SJCRH30 (cell line): ENCODE measurements at places on chromosomes 5 and 9.
A peak's percentile ranks its signal among the peaks of the same experiment; 100 is the strongest.

- no peak for DNase-seq
These were observed 27.9 kb downstream of the CD274 start for GRCh38 chr9:5478206-5478605.

DNA sequence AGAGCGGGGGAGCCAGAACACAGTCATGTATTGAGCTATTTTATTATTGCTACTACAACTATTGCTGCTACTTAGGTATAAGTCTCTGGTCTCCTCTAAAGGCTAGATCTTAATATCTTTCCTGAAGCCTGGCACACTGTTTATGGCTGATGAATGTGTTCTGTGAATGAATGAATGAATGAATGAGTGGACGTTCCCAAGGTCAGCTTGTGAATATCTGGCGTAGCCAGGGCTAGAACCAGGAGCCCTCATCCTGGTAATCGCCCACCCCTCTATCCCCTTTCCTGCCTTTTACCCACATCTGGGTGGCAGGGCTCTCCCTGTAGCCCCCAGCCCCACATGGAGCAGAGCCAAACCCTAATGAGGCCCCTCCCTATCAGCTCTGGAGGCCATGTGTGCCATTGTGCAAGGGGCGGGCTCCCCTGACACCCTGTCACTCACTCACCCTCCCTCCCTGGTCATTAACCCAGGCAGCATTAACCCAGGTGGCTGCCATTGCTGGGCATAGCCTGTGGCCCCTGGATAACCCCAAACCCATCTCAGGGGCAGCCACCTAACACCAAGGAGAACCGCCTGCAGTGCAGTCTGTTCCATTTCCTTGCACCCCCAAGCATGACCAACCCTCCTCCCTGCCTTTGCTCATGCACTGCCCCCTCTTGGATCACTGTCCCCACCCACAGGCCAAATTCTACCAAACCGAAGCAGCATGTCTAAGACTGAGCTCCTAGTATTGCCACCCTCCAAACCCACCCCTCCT lies 2.0 kb upstream of the AKNA start:
- DNase-seq: no peak

DNA sequence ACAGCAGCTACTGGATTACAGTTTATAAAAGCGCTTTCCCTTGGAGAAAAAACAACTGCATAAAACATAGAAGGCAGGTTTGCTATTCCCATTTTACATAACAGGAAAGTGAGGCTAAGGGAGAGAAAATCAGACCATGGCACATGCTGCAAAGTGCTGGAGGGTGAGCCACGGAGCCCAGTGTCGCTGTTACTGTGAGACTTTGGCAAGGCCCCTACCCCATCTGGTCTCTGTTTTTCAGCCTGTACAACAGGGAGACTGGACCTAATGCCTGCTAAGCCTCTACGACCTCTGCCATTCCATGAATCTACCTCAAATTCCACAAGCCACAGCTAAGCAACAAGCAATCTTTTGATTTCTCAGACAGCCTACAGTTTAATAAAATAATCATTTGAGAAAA lies 139.2 kb downstream of the GABBR2 start:
- no peak for DNase-seq

- no peak for DNase-seq
These were observed 3.0 kb downstream of the NKX2-5 start for GRCh38 chr5:173231996-173232498.

GRCh38 chr9:84368601-84369000 lies 28.0 kb upstream of the SLC28A3 start:
- no peak for DNase-seq

DNA sequence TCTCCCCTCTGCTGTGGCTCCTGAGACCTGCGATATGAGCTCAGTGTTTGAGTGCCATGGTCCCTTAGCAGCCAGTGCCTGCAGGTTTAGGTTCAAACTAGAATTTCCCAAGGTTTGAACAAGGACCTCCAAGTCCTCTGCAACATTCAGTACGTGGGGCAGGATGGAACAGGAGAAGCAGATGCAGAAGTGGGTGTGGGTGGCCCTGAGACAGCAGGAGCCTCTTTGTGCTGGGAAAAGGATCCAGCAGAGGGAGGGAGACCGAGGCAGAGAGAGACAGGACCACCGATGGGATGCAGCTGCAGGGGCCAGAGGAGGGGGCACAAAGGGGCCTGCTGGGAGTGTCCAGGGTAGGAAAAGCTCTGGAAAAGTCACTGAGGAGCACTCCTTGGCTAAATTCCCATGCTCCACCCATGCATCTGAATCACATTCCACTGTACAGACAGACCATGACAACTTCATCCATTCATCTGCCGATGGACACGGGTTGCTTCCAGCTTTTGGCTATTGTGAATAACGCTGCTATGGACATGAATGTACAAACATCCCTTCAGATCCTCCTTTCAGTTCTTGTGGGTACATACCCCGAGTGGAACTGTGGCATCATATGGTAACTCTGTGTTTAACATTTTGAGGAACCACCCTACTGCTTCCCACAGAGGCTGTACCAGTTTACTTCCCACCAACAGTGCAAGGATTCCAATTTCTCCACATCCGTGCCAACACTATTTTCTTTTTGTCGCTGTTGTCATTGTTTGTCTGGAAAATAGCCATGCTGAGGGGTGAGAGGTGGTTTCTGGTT lies 26.7 kb upstream of the SUSD3 start:
- DNase-seq: no peak

GRCh38 chr5:28862137-28862859 lies 1823.9 kb upstream of the CDH9 start:
- peak; percentile 1 for DNase-seq

- no peak for DNase-seq
These were observed 1080.5 kb upstream of the DMAC1 start for GRCh38 chr9:8880060-8880459.

DNA sequence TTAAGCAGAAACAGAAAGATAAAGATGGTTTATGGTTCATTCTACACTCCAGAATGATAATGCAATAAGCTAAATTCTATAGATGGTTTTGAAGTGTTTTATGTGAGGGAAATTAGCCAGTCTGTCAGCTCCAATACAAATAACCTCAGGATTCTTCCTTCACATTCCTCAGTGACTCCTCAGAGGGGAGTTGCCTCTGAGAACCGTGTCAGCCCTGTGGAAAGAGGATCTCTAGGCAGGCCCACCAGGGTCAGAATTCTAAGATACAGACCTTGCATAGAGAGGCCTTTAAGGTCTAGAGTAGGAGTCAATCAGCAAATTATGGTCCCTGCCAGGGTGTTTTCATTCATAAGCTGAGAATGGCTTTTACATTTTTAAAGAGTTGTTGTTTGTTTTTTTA lies 26.6 kb downstream of the RUSC2 start:
- peak; percentile 32 for DNase-seq

- DNase-seq: peak; percentile 93
These were observed 30.5 kb upstream of the ZSWIM6 start for GRCh38 chr5:61301341-61302199.

DNA sequence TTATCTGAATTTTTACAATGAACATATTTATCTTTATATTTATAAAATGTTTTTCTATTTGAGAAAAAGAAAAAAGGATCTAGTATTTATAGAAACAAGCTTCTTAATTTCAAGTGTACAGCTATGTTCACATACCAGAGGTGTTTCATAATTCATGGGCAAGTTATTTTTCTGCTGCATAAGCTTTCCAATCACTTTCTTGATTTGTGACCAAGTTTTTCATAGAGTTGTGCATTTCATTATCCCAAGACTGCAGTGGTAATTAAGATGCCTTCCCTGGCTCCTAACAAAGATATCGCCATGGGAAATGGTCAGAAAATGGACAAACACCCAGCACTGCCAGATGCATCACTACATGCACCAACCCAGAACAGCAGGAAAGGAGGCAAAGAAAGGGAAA lies 124.6 kb downstream of the GNAQ start:
- DNase-seq: no peak

DNA sequence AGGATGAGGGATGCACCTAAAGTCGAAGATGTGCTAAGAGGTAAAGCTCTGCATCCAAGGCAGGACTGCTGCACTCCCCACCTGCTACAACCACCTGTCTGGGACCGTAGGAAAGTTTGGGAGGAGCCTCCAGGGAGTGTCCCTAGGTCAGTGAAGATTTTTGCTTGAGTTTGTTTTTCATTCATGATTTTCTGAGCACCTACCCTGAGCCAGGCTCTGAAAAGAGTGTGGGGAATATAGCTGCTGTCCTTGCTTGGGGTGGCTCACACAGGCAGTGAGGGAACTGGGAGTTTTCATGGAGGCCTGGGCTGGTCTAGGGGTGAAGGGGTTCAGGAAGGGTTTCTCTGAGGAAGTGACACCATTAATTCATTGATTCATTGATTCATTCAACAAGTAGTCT lies 48.9 kb downstream of the SAR1B start:
- DNase-seq: no peak

GRCh38 chr5:92543201-92543600 lies 1037.8 kb downstream of the NR2F1-AS1 start:
- no peak for DNase-seq

DNA sequence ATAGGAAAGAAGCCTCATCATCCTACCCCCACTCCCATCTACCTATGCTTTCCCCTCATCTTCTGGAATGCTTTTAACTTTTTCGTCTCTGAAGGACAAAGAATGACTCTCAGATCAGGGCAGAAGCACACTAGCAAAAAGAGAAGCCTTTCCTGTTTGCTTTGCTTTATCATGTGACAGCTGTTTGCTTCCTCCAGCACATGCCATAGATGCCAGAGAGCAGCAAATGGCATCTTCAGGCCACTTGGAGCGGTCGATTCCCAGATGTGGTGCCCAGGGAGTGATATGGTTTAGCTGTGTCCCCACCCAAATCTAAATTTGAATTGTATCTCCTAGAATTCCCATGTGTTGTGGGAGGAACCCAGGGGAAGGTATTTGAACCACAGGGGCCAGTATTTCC lies 294.8 kb downstream of the GADD45G start:
- peak; percentile 50 for DNase-seq

GRCh38 chr5:142356716-142357468 lies 32.1 kb upstream of the SPRY4 start:
- DNase-seq: peak; percentile 90

DNA sequence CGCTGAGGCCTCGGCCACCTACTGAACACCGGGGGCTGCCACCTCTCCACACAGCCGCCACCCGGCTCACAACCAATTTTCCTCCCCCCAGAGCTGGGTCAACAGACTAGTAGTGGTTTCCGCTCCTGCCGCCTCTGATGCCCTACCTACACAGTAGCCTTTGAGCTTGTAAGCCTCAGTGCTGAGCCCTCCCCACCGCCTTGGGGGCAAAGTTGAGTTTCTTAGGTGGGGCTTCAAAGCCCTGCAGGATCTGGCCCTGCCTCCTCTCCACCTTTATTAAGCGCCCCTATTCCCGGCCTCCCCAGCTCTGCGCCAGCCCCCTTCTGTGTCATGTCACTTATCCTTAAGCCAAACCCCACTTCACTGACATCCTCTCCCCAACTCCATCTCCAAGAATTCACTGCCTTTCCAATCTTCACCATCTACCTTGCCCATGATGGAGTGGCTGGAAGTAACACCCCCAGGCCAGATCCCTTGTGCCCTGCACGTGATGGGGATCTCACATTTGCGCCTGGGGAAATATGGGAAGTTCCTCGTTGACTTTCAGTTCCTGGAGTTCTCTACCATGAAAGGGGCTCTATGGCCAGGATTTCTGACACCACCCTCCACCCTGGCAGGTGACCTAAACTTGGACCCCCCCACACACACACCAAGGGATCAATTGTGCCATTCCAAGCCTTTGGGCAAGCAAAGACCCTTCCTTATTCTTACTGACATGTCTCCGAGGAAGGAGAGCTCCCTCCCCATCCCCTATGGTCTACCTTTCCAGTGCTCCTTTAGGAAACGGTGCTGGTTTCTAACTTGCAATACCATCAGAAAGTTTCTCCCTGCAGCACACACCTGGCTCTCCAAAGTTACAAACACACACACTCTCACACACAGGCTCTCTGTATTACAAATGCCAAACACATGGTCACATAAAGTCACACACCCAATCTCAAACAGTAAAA lies 2.7 kb upstream of the CNTFR start:
- no peak for DNase-seq

DNA sequence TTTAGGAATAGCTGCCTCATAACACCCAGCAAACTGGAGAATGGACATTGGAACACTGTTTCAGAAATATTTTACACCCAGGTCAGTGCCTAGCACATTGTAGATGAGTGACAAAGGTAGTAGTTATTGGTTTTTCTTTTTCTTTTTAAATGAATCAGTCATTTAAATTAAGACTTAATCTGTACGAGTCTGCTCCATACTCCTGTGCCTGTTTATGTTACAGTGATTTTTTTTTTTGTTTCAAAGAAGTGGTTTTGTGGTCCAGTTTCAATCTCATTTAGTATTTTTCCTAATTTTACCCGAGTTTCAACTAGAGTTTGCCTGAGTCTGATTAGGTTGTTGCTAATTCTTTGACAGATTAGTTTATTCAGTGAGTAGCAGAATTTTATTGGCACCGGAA lies 16.2 kb downstream of the LMNB1 start:
- DNase-seq: no peak

- peak; percentile 48 for DNase-seq
These were observed 13.4 kb downstream of the OXCT1 start for GRCh38 chr5:41856644-41857491.

- peak; percentile 37 for DNase-seq
These were observed 18.9 kb downstream of the RPS23 start for GRCh38 chr5:82259172-82259800.
